ENCODE measurements at places on chromosomes 12 and 14. TPM values are rescaled to one million over a fixed set of nuclear protein-coding genes. Genes with fewer than 3 reads are reported as not detected.
A peak's percentile ranks its signal among the peaks of the same experiment; 100 is the strongest.

DNA sequence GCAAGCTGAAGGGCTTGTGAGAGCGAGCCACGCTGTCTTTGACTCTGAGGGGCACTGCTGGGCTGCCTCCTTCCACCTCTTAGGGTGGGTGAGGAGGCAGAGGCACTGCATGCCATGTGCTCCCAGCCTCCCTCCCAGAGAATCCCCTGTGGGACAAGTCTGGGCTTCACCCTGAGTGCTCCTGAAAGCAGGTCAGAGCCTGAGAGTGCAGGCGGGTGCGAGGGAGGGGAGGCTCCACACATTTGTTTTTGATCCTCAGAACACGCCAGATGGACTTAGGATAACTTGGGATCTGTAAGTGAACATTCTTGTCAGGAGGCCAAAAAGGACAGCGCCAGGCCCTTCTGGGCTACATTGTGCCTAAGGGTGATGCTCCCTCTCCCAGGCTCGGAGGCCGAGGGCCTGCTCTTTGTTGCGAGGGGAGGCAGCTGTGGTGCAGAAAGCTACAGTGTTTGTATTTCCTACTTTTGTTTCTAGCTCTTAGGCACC lies 155.4 kb downstream of the TMX1 start:
- no peak for DNase-seq
- no peak overlapping the region for H3K4me3 ChIP-seq
- H3K27ac ChIP-seq = no peak overlapping the region

DNA sequence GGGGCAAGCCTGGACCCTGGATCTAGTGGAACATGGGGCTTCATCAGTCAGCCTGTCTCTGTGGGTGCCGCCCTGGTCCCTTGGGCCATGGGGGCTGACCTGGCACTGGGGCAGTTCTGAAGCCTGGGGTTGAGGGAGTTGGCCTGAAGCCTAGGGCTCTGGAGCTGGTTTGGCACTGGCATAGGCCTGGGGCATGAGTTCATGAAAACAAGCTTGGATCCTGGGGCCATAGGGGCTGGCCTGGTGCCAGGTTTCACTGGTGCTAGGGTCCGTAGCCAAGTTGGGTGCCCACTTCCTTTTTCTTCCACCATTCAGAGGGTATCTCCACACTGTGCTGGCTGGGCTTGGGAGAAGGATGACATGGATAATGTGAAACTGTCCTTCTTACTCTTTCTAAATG lies 26.6 kb upstream of the ANO4 start:
- H3K4me3 ChIP-seq = no peak overlapping the region
- no peaks in the 10 kb centered on the region for H3K4me1 ChIP-seq
- no peaks in the 10 kb centered on the region for H3K27me3 ChIP-seq
- H3K27ac ChIP-seq = no peak overlapping the region
- H3K36me3 ChIP-seq = no peaks in the 10 kb centered on the region
- no peak for DNase-seq

- H3K27ac ChIP-seq = peak overlapping the region; percentile 11
- H3K27me3 ChIP-seq = peaks cover 6% of the 10 kb centered on the region
- H3K4me1 ChIP-seq = peaks cover 12% of the 10 kb centered on the region
- DNase-seq = no peak
- H3K36me3 ChIP-seq = no peaks in the 10 kb centered on the region
Observed at GRCh38 chr12:30822385-30823155, 67.8 kb upstream of the CAPRIN2 start.

GRCh38 chr12:2575245-2575644 lies 219.5 kb upstream of the FKBP4 start:
- no peaks in the 10 kb centered on the region for H3K4me1 ChIP-seq
- no peak for DNase-seq
- peaks cover 3% of the 10 kb centered on the region for H3K27me3 ChIP-seq
- H3K4me3 ChIP-seq = no peak overlapping the region

LTB4R2 gene
- 40.5 TPM for total RNA-seq

DNA sequence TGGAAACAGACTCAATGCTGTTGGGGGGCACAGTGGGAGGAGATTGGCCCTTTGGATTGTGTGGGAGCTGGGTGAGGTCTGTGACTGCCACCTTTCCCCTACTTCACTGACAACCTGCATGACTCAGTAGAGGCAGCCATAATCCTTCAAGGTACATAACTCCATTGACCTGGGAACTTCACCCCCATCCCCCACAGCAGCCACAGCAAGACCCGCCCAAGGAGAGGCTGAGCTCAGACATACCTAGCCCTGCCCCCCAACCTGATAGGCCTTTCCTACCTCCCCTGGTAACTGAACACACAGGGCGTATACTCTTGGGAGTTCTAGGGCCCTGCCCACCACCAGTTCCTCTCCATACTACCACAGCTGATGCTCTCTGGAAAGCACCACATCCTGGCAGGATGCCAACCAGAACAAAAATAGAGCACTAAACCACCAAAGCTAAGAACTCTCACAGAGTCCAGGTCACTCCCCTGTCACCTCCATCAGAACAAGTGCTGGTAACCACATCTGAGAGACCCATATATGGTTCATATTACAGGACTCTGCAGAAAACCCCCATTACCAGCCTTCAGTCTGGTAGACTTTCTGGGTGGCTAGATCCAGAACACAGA lies 703.9 kb downstream of the FSCB start:
- DNase-seq = no peak
- no peak overlapping the region for H3K4me3 ChIP-seq
- no peaks in the 10 kb centered on the region for H3K27me3 ChIP-seq
- no peak overlapping the region for H3K27ac ChIP-seq

DNA sequence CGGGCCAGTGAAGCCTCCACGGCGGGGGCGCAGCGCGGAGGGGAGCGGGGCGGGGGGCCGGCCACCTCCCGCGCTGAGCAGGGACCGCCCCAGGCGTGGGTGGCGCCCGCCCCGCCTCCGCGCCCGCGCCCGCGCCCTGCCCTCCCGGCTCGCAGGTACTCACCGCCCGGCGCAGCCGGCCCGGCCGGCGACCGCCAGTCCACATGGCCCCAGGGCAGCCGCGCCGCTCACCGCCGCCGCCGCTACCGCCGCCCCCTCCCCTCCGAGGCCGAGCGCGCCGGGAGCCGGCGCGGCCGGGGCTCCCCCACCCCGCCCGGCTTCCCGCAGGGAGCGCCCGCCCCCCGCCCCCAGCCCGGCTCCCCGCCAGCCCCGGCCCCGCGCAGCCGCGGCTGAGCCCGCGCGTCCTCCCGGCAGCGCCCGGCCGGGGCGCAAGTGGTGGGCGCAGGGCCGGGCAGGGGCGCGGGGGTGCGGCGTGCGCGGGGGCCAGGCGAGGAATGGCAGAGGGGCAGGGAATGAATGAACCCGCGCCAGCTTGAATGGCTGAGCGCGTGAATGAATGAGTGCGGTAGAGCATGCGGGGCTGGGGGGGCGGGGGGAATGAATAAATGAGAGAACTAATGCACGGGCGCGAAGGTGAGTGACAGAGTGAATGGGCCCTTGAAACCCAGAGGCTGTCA lies at the start of gene BEGAIN:
BEGAIN (minus strand) TSS at position 332 of the 677 bp plus-strand sequence; CDS start at position 205, 127 bp downstream.
- H3K27me3 ChIP-seq = peaks cover 14% of the 10 kb centered on the region
- no peak within 1 kb of the TSS for H3K4me3 ChIP-seq
- no peaks in the 10 kb centered on the region for H3K36me3 ChIP-seq
- peaks cover 6% of the 10 kb centered on the region for H3K4me1 ChIP-seq
- H3K27ac ChIP-seq = no peak within 1 kb of the TSS

DNA sequence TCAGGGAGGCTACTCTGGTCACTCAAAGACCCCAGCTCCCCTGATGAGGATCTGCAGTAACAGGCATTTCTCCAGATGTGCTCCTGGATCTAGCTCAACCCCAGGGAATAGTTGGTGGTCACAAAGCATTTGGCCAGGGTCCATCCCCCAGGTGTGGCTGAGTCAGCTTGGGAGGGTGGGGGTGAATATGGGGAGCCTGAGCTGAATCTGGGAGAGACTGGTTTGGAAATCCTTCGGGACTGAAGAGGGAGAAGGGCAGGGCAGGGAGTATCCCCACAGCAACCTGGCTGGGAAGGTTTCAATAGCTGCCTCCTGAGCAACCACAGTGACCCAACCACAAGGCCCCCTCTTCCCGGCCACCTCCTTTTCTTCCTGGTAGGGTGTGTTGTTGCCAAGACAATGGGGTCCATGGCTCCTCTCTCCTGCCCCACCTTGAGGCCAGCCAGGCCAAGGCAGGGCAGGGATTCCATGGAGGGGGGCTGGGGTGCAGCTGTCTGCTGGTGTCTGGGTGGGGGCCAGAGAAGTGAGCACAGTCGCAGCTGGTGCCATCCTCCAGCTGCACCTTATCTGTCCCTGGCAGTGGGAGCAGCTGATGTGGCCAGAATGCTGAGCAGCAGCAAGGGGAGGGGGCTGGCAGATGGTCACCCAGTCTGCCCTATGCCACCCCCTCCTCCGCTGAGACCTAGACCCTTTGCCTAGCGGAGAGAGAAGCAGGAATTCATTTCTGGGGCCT lies 5.5 kb downstream of the ASIC1 start:
- H3K27me3 ChIP-seq = peaks cover 5% of the 10 kb centered on the region
- no peak for DNase-seq
- H3K36me3 ChIP-seq = no peaks in the 10 kb centered on the region
- H3K4me3 ChIP-seq = no peak overlapping the region
- no peaks in the 10 kb centered on the region for H3K4me1 ChIP-seq
- H3K27ac ChIP-seq = no peak overlapping the region

- DNase-seq = no peak
- no peak overlapping the region for H3K4me3 ChIP-seq
Observed at GRCh38 chr14:57275023-57275664, 6.4 kb downstream of the AP5M1 start.

DNA sequence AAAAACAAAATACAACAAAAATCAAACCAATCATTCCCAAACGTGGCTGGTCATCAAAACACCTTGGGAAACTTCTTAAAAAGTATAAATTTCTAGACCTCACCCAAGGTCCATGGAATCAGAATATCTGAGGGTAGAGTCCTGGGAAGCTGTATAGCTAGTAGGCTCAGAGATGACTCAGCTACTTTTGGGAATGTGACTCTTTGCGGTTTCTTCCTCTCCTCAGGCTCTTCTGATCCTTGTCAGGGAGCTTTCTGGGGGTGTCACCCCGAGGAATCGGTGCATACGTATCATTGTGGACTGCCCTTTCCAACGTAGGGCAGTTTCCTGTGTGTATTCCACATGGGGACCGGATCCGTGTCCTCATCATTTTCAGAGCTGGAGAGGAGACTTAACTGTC lies 14.8 kb downstream of the JDP2 start:
- DNase-seq = no peak
- H3K36me3 ChIP-seq = no peaks in the 10 kb centered on the region
- no peaks in the 10 kb centered on the region for H3K4me1 ChIP-seq
- H3K4me3 ChIP-seq = no peak overlapping the region
- H3K27ac ChIP-seq = no peak overlapping the region

DNA sequence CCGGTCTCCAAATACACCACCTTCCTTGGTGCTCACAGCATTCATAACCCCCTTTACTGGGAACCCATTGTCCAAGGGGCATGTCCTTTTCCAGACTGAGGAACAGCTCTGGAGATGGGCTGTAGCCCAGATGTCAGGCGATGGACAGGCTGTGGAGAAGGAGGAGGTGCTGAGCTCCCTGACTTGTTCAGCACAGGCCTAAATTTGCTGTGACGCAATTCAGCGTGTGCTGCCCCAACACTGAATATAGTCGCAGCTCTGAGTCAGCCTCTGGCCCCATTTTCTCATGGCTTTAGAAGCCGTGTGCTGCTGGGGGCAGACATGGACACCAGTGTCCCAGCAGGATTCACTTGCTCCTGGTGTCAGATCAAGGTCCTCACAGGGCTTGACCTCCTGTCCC lies 269.1 kb downstream of the EMP1 start:
- no peak overlapping the region for H3K27ac ChIP-seq
- no peaks in the 10 kb centered on the region for H3K4me1 ChIP-seq
- no peak overlapping the region for H3K4me3 ChIP-seq
- no peaks in the 10 kb centered on the region for H3K27me3 ChIP-seq

GPR84 gene
- 0.45 TPM for total RNA-seq

MDGA2 gene
- total RNA-seq = not detected

GRCh38 chr12:118061873-118062843 lies 1.2 kb upstream of the WSB2 start:
- H3K4me3 ChIP-seq = peak overlapping the region; percentile 95
- H3K27me3 ChIP-seq = no peaks in the 10 kb centered on the region
- peak overlapping the region; percentile 92 for H3K27ac ChIP-seq
- peaks cover 33% of the 10 kb centered on the region for H3K4me1 ChIP-seq

DNA sequence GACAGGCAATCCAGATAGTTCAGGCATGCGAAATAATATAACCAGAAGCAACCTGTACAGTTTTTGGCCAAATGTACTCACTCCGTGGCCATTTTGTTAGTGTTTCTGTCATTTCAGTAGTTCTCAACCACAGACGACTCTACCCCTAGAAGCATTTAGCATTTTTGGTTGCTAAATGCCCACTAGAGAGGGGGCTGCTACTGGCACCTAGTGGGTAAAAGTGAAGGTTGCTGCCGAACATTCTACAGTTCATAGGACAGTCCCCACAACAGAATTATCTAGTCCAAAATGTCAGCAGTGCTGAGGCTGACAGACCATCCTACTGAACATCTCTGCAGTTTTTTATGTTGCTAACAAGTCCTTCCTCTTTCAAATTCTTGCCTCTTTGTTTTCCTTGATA lies 107.4 kb downstream of the TSHR start:
- H3K27me3 ChIP-seq = no peaks in the 10 kb centered on the region
- no peak for DNase-seq
- no peak overlapping the region for H3K27ac ChIP-seq

DNA sequence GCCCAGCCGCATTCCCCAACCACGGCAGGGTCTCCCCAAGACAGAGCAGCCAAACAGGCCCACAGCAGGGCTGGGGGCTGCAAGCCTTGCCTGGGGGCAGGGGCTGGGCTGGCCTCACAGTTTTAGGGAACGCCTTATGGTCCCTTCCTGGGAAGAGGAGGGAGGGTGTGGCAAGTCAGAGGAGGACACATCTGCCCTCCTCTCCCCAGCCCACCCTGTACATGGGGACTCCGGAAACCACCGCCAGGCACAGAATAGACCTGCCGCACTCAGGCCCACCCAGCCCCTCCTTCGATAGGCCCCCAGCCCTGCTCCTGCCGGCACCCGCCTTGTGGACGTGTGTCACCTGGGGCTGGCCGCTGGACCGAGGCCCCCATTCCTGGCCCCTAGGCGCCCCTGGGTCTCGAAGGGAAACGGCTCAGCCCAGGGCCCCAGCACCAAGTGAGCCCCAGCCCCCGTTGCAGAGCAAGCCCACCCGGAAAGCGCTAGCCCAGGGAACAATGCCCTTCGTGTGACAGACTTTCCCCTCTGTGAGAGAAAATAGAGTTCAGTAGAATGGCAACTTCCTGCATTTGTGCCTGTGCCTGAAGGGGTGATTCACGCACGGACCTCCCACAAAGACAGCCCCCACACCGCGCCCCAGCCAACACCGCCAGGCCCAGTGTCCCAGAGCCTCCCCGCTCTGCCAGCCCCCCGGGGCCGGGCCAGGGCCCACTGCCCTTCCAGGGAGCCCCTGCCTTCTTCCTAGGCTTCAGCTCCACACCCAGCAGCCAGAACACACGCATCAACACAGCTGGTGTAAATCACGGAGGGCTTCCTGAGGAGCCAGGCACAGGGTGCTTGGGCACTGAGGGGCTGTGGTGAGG lies 12.0 kb upstream of the NUDT14 start:
- no peak overlapping the region for H3K27ac ChIP-seq
- no peak for DNase-seq
- H3K4me3 ChIP-seq = no peak overlapping the region
- peaks cover 33% of the 10 kb centered on the region for H3K27me3 ChIP-seq
- H3K36me3 ChIP-seq = no peaks in the 10 kb centered on the region
- H3K4me1 ChIP-seq = peaks cover 39% of the 10 kb centered on the region

TAS2R8 gene
- not detected for total RNA-seq
